Vagina (tissue), 2 donors: ENCODE measurements at places on chromosomes 4 and X. TPM values are rescaled to one million over a fixed set of nuclear protein-coding genes. Genes with fewer than 3 reads are reported as not detected.

SSX2B gene
- not detected for total RNA-seq

PAGE2 gene
- total RNA-seq = not detected

- H3K27ac ChIP-seq = no peak overlapping the region
- DNase-seq = no peak
- no peaks in the 10 kb centered on the region for H3K4me1 ChIP-seq
- H3K36me3 ChIP-seq = no peaks in the 10 kb centered on the region
Measured at GRCh38 chrX:46254641-46255040, 290.6 kb downstream of the ZNF674 start.

MTNR1A gene
- total RNA-seq = not detected
